ENCODE measurements at places on chromosomes 6 and 20.

- DNase-seq = no peak
These were observed 380.2 kb downstream of the LAMA2 start for GRCh38 chr6:129263176-129263575.

- DNase-seq = no peak
These were observed 41.6 kb downstream of the UNC5CL start for GRCh38 chr6:40997234-40997957.

- DNase-seq = no peak
These were observed 173.0 kb upstream of the JAG1 start for GRCh38 chr20:10846766-10847165.

GRCh38 chr6:30493643-30494250 lies 4.4 kb downstream of the HLA-E start:
- no peak for DNase-seq

GRCh38 chr6:85273046-85273445 lies 176.8 kb upstream of the NT5E start:
- no peak for DNase-seq

- no peak for DNase-seq
These were observed 25.0 kb downstream of the SH3BGRL2 start for GRCh38 chr6:79656134-79656533.

GRCh38 chr6:95948324-95948723 lies 67.5 kb upstream of the FUT9 start:
- DNase-seq = no peak
